Heart right ventricle (tissue), 16 donors: ENCODE measurements at places on chromosomes 2 and 18. TPM values are rescaled to one million over a fixed set of nuclear protein-coding genes. Genes with fewer than 3 reads are reported as not detected.

DNA sequence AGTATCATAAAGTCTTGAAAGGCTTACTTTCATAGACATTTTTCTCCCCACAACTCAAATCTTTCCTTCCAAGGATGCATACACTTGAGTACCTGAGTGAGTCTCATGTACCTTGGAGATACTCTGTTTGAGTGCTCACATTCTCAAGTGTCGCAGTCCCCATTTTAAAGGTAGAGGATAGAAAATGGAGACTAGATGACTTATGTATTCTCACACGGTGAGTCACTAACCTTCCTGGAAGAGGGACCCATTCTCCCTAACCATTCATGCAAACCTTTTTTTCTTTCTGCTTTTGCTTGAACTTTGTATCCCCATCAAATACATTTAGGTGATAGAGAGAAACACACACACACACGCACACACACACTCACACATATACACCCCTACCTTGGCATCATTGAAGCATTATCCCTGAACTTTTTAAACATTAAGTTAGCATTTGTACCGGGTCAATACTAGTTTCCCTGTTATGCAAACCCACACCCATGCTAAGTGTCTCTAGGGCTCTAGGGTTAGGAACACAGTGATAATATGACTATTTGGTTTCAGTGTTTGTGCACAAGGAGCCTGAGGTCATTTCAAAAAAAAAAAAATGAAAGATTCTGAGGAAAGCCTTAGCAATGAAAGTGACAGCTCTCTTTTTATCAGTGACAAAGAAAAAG is 236.2 kb downstream of the IKZF2 start:
- no peak for DNase-seq

DNA sequence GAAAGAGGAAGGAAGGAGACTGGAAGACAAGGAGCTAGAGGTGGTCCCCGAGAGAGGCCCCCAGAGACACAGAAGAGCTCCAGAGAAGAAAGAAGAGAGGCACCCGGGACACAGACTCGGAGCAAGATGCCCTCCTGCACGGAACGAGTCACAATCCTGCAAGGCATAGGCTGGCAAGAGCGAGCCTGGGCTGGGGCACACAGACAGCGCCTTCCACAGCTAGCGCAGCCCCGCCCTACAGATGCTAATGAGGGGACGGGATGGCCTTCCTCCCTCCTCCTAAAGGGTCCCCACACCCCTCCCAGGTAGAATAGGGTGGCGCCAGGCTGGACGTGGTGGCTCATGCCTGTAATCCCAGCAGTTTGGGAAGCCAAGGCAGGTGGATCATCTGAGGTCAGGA is 19.8 kb upstream of the GPR17 start:
- DNase-seq: no peak

- DNase-seq: no peak
Observed at GRCh38 chr2:197308996-197309690, 1.4 kb downstream of the ANKRD44 start.

DCDC2C gene
- not detected for total RNA-seq
